ENCODE measurements at places on chromosomes 4 and X.

- DNase-seq: no peak
Measured at GRCh38 chr4:127993151-127993550, 27.9 kb downstream of the ABHD18 start.

DNA sequence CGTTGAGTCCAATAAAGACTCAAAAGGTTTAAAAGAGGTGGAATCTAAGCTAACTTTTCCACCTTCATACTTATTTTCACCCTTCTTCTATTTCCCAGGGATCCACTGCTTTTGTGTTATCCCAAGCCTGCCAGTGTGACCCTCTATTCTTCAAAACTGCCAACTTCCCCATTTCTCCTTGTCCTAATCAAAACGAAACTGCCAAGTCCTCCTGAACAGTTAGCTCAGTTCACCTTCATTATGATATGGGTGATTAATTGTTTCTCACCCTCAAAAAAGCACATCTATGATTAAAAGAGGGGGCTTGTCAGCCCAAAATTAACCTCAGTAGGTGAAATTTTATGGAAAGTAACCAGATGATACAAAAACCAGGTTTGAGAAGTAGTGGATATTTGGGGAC lies 108.4 kb downstream of the GUCY2F start:
- DNase-seq: no peak

GRCh38 chr4:158630893-158631292 lies 40.8 kb downstream of the C4orf46 start:
- DNase-seq: no peak

- no peak for DNase-seq
Measured at GRCh38 chr4:2105559-2105958, 46.4 kb downstream of the NAT8L start.

DNA sequence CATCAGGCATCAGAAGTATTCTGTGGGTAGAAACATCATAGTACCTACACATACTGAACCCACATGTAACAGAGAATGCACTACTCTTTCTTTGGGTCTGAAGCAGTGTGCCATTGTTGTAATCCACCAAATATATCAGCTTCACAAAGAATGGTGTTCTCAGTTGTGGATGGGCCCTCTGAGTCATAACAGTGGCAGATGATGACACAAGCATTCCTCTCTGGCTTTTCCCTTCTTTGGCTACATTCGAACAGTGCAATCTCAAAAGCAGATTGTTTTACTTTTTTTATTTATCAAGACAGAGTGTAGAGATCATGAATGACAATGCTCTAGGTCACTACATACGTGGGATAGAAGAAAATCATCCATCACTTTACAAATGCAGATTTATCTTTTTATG lies 247.2 kb upstream of the EPHA5 start:
- DNase-seq: no peak

DNA sequence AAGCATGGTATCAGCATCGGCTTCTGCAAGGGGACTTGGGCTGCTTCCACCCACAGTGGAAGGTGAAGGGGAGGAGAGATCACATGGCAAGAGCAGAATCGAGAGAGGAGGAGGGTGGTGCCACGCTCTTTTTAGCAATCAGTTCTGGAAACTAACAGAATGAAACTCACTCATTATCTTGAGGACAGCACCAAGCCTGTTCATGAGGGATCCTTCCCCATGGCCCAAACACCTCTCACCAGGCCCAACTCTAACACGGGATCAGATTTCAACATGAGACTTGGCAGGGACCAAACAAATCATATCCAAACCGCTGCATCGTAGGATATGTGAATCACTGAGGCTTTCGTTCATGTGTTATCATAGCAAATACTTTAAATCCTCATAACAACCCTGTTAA lies 125.5 kb downstream of the GPC3 start:
- no peak for DNase-seq

DNA sequence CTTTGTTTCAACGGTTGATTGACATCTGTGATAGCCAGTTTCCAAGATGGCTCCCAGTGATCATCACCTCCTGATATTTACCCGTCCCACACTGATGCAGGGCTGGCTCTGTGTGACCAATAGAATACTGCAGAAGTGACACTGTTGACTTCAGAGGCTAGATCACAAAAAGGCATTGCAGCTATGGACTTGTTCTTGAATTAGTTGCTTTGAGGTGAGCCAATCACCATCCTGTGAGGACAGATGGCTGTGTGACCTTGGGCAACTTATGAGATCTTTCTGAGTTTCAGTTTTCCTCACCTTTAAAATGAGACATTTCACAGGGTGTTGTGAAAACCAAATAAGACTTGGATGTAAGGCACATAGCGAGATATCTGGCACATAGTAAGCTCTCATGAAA lies 1.8 kb upstream of the GPR82 start:
- no peak for DNase-seq

- DNase-seq: no peak
Measured at GRCh38 chr4:43394976-43395375, 502.5 kb downstream of the GRXCR1 start.

DNA sequence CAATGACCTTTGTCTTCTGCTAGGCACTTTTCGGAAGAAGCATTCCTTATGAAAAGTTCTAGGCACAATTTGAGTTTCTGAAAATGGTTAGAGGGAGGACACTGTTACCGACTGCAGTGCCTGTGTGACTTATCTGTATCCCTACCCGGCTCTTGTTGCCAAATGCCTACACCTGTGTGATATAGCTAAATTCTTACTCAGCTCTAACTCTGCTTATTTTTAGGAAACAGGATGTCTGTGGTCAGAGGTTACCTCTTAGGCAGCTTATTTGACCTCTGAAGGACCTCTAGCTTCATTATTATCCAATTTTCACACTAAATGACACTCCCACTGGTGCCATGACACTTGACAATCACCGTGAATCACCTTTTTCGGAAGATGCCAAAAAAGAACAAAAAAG lies 561.1 kb upstream of the SMIM31 start:
- no peak for DNase-seq

GRCh38 chrX:143633461-143634308 lies 2.2 kb downstream of the SLITRK4 start:
- no peak for DNase-seq

Data from SK-N-MC (cell line).